GDM1 (cell line): ENCODE measurements at places on chromosomes 4 and X.

DNA sequence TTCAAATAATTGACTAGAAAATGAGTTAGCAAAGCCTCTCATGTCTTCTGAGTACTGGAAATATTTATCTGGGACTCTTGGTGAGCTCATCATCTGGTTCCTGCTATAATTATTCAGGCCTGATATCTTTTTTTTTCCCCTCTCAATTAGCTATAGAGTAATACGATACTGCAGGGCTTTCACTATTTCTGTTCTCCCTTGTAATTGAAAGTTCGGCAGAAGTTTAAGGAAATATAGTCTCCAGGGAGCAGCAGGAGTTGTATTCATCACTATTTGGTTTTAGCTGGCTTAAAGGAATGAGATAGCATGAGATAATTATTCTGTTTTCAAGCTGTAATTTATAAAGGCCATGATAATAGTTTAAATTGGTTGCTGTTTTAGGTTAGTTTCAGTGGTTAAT, 378.6 kb upstream of the EPHA5 start:
- DNase-seq = no peak

GRCh38 chr4:112288455-112288854, 2.8 kb upstream of the TIFA start:
- DNase-seq = no peak

DNA sequence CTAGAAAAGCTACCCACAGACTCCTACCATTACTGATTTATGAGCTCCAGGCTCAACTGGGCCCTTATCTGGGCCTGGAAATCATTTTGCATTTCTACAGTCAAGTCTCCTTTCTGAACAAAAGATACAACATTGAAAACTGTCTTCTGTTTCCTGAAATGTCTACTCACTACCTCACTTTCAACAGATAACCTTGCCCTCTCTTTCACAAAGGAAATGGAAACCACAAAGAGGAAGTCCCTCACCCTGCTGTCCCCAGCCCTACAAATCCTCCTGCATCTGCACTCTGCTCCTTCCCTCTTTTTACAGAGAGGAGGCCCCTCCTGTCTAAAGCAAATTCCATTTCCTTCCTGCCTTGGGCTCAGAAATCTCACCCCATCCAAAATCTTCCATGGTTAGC, 24.8 kb upstream of the CYBB start:
- DNase-seq = peak; percentile 86

- DNase-seq = no peak
Observed at GRCh38 chr4:165199286-165199685, 8.1 kb upstream of the KLHL2 start.
